ENCODE measurements at places on chromosomes 3 and 15.
A peak's percentile ranks its signal among the peaks of the same experiment; 100 is the strongest.

DNA sequence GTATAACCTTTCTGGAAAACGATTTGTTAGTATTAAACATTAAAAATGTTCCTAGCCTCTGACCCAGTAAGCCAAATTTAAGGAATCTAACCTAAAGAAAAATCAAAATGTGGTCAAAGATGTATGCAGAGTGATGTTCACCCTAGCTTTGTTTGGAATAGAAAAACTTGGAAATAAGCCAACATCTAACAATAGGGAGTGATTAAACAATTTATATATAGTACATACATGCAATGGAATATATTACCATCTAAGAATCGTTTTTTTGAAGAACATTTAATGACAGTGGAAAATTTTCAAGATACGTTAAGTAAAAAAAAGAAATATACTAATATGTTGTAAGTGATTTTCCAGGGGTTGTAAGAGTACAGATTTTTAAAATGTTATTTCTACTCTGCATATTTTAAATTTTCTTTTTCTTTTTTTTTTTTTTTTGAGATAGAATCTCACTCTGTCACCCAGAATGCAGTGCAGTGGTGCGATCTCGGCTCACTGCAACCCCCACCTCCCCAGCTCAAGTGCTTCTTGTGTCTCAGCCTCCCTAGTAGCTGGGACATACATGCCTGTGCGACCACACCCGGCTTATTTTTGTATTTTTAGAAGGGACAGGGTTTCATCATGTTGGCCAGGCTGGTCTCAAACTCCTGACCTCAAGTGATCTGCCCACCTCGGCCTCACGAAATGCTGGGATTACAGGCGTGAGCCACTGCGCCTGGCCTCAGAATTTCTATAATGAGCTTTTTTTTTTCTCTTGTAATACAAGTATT, 54.9 kb downstream of the ANP32A start:
- DNase-seq = no peak

- DNase-seq = peak; percentile 56
These were observed 225 bp downstream of the RHOA start for GRCh38 chr3:49411535-49411967.

DNA sequence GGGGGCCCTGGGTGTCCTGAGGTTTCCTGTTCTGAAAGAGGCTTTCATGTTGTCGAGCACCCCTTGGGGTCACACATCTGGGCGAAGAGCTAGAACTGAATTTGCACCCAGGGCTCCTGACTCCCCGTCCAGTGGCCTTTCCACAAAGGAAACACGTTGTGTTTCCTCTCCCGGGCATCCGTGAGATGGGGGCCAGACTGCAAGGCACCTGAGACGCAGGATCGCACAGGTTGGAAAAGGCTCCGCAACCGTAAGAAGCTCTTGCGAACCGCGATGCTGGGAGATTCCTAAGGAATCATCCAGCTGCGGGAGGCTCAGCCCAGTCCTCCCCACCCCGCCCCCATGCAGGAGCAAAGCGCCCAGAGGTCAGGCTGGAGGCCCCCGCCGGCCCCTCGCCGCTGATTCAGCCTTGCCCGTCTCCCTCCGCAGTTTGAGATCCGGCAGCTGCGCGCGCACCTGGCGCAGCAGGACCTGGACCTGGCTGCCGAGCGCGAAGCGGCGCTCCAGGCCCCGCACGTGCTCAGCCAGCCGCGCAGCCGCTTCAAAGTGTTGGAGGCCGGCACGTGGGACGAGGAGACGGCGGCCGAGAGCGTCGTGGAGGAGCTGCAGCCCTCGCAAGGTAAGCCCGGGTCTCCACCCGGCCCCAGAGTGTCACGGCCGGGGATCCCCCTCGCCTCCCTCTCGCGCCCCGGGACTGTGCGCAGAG, 119.6 kb downstream of the ETFA start:
- peak; percentile 20 for DNase-seq

- DNase-seq = no peak
These were observed 23.8 kb upstream of the CHST2 start for GRCh38 chr3:143095813-143096212.

DNA sequence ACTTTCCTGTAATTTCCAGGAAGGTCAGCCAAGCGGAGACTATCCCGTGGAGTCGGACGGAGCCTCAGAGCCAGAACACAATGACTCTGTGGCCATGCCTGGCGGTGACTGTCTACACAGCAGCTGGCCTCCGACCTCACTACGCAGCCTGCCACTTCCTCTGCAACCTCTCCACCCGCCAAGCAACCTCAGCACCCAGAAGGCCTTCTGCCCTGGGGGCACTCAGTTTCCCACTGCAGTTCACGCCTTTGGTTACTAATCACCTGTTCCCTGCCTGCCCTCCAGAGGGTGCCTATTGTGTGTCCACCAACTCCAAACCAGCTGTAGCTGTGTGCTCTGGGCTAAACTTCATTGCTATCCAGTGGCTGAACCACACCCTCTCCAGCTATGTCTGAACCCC, 44.0 kb downstream of the TM2D3 start:
- no peak for DNase-seq

DNA sequence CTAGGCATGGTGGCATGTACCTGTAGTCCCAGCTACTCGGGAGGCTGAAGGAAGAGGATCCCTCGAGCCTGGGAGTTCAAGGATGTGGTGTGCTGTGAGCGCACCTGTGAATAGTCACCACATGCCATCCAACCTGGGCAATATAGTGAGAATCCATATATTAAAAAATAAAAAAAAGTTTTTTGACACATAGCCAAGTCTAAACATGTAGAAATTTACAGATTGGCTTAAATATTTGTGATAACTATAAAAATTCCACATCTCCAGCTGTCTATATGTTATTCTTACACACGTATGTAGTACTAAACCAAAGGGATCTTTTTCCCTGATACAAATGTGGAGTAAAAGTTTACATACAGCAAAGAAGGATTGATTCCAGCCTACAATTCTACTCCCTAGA, 119.7 kb downstream of the CNTN4 start:
- DNase-seq = no peak

DNA sequence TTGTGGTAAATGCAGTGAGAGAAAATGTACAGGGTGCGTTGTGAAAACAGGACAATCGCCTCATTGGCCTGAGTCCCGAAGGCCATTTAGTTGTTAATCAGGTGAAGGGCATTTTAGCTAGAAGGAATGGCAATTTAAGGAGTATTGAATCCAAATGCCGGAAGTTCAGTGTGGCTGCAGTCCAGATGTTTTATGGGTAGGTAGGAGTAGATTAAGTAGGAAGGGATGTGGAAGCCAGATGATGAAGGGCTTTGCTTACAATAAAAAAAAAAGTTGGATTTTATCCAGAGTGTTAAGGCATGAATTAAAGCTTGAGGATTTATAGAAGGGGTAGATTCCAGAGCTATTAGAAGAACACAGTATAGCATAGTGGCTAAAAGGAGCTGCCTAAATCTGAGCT, 572.7 kb downstream of the NLGN1 start:
- DNase-seq = no peak

DNA sequence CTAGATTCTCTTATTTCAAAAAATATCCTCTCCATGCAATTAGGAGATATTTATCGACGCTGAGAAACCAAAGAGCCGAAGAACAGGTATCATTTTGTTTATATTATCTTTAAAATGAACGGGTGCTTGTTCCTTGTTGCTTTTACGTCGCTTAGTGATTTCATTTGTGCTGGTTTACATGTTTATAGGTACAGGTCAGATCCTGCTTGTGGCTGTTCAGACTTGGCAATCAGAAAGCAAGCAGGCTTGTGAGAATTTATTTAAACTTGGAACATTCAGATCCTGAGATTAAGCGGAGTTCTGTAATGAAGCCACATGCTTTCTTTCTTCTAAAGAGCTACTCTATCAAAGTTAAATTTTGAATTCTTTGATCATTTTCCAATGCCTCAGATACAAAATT, 43.0 kb upstream of the ATP2C1 start:
- no peak for DNase-seq

GRCh38 chr3:73511571-73512525, 112.9 kb downstream of the PDZRN3 start:
- DNase-seq = no peak

DNA sequence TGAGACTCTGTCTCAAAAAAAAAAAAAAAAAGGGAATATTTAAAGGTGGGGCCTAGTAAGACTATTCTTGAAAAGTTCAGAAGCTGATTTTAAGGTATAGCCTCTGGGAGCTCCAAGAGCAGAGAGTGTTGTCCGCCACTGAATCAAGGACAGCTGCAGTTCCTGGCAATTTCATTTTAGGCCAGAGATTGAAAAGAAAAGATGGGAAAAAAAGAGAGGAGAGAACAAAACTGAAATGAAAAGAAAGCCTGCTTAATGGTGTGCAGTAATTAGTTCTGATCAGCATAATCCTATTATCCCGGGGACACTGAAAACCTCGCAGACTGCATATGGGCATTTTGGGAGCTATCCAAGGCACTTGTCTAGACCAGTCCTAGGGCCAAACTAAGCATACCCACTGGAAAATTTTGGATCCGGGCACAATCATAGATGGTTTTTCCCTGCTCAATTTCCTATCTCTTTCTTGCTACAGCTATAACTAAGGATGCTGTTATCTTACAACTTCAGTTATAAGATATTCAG, 43.2 kb downstream of the EHHADH start:
- DNase-seq = no peak

DNA sequence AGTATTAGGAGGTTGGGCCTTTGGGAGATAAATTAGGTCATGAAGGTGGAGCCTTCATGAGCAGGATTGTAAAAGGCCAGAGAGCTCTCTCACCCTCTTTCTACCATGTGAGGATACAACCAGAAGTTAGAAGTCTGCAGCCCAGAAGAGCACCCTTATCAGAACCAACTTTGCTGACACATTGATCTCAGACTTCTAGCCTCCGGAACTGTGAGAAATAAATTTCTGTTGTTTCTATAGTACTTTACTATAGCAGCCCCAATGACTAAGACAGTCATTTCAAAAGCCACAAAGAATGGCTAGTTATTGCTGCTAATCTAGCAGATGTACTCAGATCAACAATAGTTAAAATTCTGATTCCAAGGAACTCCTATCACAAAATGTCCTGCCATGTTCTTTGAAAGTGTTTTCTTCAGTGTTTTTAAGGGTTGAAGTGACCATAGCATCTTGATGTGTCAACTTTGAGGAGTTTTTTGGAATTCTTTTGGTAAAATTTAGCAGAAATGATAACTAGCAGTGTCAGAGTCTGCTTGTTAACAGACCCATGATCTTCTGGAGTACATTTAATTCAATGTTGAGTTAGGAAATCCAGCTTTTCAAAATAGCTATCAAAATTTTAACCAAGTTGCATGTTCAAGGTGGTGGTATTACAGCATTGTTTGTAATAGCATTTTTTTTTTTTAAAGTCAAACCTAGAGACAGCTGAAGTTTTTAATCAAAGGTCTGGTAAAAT, 10.3 kb downstream of the DZIP3 start:
- no peak for DNase-seq

DNA sequence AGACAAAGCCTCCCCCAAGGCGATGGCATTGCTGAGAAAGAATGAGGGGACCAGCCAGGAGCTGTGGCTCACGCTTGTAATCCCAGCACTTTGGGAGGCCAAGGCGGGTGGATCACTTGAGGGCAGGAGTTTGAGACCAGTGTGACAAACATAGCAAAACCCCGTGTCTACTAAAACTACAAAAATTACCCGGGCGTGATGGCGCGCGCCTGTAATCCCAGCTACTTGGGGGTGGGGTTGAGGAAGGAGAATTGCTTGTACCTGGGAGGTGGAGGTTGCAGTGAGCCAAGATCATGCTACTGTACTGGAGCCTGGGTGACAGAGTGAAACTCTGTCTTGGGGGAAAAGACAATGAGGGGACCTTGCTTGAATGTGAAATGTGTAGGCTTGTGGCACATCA, 402.4 kb upstream of the C2CD4B start:
- DNase-seq = no peak

GRCh38 chr3:98588065-98588464, 5.3 kb downstream of the CPOX start:
- no peak for DNase-seq

GRCh38 chr3:56059731-56060130, 408.5 kb downstream of the ERC2 start:
- no peak for DNase-seq

DNA sequence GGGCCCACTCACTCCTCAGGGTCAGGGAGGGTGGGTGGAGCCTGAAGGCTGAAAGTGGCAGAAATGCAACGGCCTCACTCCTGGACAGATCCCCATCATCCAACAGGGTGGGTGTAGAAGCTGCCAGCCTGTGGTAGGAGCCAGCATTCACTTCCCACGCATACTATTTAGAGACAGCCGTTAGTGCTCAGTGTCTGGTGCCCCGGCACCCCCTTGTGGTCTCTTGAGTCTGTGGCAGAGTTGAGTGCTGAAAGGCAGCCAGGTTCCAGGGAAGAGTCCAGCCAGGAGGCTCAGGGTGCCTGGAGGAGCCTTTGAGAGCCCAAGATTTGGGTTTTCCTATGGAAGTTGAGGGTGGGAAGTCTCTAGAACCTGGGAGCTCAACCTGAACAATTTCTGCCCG, 2.1 kb upstream of the GNAT1 start:
- DNase-seq = peak; percentile 38

DNA sequence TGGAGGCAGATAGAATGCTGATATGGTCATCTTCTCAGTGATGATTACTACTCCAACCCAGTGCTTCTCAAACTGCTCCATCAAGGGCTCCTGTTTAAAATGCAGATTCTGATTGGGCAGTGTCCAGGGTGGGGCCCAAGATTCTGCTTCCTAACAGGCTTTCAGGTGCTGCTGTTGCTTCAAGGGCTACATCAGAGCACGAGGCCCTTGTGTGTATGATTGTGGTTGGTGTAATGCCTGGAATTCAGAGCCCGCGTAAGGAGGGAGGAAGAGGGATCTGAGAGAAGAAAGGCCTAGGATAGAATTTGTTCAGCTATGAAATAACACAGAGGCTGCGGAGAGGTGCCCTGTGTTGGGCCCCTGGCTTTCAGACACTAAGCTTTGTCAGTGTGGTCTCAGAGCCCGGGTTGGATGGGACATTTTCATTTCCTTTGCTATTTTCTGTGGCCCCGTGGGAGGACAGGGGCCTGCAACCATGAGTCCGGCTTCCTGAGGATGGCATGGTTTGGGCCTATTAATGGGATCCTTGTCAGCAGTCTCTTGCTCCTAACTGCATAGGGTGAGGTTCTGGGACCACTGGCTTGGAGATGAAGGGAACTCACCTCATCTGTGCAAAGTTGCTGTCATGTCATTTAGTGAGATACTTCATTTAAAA, 53.0 kb downstream of the ATP1B3 start:
- no peak for DNase-seq

DNA sequence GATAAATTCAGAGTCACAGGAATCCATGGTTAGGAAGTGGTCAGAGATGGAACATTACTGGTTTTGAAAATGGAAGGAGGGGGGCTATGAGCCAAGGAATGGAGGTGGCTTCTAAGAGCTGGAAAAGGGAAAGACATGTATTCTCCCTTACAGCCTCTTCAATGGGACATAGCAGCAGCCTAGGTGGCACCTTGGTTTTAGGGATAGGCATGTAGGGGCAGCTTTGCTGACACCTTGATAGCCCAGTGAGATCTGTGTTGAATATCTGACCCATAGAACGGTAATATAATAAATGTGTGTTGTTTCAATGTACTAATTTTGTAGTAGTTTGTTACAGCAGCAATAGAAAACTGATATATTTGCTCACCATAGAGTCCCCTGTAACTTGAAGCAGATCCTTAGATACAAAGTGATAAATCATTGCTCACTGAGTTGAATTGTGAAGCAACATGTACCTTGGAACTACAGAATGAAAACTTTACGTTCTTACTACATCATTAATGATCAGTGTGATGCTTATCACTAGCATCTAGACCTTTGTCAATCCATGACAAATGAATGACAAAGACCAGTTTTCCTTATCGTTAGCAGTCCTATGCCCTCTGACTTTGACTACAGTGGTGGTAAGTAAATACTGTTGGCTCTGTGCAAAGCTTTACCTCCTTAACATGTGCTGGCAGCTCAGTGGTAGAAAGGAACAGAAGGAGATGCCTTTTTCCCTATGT, 53.8 kb downstream of the TMEM45A start:
- no peak for DNase-seq

- DNase-seq = no peak
These were observed 190.9 kb downstream of the SLC9A9 start for GRCh38 chr3:143657391-143657790.

Data from stimulated activated CD4-positive, alpha-beta T cell treated with anti-CD3 and anti-CD28 coated beads, Interleukin-2, amount 100 ng/mL, for 24 hours (primary cell).